ENCODE measurements at places on chromosomes 6 and 20.

DNA sequence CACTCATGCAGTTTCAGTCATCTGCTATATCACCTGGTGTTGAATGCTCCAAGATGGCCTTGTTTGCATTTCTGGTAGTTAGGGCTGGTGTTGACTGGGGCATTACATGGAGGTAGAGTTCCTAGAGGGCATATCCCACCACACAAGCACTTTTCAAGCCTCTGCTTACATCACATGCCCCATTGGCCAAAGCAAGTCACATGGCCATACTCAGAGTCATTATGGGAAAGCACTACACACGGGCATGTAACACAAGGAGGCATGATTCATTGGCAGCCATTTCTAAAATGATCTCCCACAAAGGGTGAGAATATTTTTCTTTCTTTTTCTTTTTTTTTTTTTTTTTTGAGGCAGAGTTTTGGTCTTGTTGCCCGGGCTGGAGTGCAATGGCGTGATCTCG lies 73.2 kb downstream of the TRMT6 start:
- DNase-seq: peak; percentile 9

DNA sequence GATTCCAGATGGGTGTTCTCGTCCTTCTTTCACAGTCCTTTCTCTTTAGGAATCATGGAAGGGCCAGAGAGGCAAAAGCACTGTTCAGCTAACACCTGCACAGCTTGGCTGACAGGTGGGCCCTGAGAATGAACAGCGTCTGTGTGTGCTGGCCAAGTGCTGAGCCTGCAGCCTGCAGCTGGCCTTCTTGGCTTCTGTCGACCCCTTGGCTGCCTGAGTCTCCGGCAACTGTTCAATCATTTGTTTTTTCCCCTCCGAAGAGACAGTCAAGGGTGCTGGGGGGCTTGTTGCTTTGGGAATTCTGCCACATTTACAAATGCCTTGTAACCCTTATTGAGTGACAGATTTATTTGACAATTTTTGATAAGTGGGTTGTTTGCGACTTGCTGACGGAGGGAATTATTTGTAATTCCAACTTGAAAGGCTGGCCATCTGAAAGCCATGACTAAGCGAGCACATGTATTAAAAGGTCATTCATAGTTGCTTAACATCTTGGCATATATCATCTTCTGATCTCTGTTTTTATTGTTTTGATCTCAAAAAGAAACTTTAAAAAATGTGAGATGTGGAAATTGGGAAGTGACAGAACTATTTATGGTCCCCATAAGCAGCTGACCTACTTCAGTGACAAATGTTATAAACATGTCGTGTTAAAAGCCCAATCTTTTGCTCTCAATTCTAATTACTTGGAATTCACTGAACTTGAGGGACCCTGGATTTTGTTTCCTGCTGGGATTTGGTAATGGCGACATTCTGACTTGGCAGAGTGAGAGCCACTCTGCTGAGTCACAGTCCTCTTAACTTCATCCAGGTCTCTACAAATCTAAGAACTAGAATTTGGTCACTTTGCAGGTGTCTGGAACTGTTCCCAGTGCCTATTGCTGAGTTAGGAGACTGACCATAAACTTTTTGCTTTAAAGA lies 41.9 kb upstream of the FERMT1 start:
- no peak for DNase-seq

DNA sequence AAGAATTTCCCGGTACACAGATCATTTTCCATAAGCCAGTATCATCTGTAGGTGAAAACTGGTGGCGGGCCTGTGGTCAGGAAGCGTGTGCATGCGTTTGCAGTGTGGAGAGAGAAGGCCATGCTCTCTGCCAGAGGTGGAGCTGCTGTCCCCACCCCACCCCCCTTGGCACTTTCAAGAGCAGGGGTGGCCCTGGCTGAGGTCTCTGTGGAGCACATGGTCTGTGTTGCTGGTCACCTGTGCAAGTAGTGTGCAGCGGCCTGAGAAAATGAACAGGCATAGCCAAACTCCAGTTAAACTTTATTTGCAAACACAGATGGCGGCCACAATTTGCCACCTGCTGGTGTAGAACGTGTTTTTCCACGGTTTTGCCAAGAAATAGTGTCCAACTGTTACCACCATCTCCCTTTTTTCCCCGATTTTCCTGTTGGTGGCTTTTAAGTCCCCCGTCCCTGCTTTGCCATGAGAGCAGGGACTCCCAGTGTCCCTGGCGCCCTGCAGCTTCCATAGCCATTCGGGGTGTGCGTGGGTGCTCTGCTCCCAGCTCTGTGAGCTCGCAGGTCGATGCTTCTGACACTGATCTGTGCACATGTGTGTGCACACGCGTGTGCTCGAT lies 2.5 kb downstream of the ADRM1 start:
- no peak for DNase-seq

- DNase-seq: peak; percentile 95
Observed at GRCh38 chr6:32609731-32610640, 20.3 kb upstream of the HLA-DRB1 start.

DNA sequence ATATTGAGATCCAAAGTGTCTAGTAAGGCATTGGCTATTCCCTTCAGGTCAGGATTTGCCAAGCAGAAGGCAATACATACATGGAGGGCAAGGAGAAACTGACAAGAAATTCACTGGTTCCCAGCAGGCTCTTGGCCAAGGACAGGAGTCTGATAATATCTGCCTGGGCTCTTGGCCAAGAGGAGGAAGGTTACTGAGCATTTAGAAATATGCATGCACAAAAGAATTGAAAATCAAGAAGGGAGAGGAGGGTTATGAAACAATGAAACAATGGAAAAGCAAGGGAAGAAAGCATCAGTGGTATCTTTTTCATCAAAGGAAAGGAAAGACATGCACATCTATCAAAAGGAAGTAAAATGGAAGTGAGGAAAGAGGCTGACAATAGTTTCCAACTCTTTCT lies 42.4 kb downstream of the ARHGAP18 start:
- DNase-seq: no peak

- DNase-seq: no peak
Observed at GRCh38 chr6:319177-320131, 27.2 kb downstream of the DUSP22 start.

DNA sequence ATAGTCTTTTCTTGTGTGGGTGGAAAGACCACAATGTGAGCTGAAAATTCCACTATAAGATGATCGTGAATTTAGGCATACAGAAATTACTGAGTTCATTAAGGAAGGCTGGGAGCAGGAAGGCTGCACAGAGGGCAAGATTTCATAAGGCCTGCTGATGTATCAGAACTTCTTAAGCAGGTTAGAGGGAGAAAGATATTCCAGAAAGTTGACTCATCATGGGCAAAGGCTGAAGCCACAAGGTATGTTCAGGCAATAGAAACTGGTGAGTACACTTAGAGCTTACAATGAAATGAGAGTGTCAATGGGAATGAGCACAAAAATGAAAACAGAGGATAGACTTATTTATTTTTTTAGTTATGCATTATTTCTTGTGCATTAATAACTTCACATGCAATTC lies 618.6 kb downstream of the CBLN4 start:
- DNase-seq: no peak

DNA sequence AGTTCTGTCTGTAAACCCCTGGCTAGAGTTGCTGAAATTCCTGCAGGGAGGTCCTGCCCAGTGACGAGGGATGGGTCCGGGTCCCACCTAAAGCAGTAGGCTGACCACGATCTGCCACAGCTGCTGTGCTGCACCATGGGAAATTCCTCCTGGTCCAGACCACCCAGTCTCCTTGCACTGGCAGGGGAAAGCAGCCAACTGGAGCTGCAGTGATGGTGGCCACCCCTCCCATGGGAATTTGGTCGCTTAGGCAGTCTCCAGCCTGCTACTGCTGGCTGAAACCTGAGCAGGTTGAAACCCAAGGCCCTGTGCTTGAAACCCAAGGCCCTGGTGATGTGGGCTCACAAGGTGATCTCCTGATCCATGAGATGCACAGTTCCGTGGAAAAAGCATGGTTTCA lies 23.9 kb upstream of the MOXD1 start:
- no peak for DNase-seq

DNA sequence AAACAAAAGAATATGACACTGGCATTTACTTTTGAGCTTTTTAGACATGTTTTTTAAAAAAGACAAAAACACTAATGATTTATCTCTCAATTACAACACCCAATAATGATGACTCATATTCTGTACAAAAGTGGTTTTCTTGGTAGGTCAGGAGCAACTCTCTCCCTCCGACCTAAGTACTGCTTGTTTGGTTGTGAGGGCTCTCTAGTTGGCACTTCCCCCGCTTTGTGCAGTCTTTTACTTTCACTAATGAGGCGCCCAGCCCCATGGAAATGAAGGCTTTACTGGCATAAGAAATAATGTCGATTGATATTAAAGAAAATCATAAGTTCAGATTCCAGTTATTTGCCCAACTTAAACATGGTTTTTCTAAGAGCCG lies 1.3 kb downstream of the KPNA5 start:
- peak; percentile 72 for DNase-seq

GRCh38 chr20:47063407-47063806 lies 168.8 kb downstream of the EYA2 start:
- DNase-seq: no peak

DNA sequence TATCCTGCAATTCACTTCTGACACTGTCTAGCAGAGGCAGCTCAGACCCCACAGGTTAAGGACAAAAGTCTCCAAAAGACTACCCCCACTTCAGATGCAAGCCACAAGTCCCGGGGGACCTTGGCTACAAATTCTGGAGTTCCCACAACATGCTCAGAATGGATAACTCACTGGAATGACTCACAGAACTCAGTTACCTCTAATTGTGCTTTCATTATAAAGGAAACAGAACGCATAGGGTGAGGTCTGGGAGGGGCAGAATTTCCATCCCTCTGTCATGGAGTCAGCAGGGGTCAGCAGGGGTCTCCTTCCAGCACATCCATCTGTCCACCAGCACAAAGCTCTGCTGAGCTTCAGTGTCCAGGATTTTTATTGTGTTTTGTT lies 184.2 kb downstream of the CDH4 start:
- no peak for DNase-seq

DNA sequence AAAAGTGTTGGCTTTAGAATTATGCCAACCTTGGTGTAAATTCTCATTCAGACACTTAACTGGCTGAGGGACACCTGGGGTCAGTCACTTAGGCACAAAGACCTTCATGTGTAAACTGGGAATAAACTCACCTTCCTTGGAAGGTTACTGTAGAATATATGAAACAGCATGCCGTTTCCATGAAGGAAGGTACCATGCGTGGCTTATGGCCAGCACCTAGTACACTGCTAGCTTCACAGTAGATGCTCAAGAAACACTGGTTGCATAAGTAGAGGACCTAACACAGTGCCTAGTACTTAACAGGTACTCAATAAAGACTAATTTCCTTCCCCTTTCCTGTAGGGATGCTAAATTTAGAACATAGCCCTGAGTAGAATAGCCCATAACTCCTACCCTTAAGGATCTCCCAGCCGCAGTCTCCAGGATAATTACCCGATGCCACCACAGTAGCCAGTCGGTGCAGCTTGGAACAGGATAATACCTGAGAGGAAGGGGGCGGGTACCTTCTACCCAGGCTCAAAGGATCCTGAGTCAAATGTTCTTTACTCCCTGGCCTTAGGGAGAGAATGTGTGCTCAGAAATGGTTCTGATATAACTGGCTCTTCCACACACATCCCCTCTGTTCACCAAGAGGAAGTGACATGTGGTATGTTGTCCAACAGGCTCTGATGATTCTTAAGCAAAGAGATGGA lies 3.6 kb downstream of the BCL2L1 start:
- DNase-seq: no peak

- no peak for DNase-seq
Observed at GRCh38 chr6:157218371-157219198, 104.7 kb downstream of the TMEM242 start.
